ENCODE measurements at places on chromosomes 12 and 14.
A peak's percentile ranks its signal among the peaks of the same experiment; 100 is the strongest.

- DNase-seq, result peak; percentile 29
Observed at GRCh38 chr14:70995211-70995610, 88.0 kb downstream of the PCNX1 start.

- peak; percentile 25 for DNase-seq
Observed at GRCh38 chr14:102777711-102778337, 575 bp downstream of the TRAF3 start.

DNA sequence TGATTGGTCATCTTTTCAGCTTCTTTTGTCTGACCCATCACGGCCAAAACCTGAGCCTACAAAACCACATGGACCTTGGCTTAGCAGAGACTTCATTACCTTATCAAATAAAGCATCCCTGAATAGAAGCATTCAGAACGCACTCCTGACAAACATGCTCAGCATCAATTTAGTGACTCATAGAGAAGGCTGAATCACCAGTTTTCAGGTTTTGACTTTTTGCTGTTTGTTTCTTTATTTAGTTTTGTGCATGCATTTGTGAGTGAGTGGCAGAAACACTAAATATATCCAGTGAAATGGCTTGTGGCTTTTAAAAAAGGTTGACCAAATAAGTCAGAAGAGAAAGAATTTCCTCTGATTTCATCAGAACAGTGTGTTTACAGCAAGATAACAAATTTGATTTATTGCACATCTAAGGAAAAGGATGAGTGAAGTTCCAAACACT is 19.0 kb upstream of the OVCH1 start:
- DNase-seq, result peak; percentile 72

- DNase-seq, result no peak
Observed at GRCh38 chr12:99769396-99769980, 121.9 kb downstream of the GARIN6 start.

DNA sequence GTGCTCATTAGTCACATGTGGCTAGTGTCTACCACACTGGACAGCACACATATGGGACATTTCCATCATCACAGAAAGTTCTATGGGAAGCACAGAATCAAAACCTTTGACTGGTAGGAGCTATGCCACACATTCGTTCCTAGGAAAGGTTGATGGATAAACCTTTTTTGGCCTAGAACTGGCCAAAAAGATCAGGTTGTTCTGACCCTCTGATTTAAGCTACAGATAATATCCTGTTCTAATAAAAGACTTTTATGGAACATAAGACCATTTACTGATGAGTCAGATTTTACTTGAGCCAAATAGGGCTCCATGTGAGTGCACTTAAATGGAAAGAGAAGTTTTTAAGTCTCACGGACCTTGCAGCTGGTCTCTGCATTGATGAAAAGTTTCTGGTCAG is 143.2 kb downstream of the SLC15A4 start:
- DNase-seq, result no peak

- no peak for DNase-seq
Observed at GRCh38 chr12:128543460-128543859, 276.5 kb downstream of the TMEM132C start.

DNA sequence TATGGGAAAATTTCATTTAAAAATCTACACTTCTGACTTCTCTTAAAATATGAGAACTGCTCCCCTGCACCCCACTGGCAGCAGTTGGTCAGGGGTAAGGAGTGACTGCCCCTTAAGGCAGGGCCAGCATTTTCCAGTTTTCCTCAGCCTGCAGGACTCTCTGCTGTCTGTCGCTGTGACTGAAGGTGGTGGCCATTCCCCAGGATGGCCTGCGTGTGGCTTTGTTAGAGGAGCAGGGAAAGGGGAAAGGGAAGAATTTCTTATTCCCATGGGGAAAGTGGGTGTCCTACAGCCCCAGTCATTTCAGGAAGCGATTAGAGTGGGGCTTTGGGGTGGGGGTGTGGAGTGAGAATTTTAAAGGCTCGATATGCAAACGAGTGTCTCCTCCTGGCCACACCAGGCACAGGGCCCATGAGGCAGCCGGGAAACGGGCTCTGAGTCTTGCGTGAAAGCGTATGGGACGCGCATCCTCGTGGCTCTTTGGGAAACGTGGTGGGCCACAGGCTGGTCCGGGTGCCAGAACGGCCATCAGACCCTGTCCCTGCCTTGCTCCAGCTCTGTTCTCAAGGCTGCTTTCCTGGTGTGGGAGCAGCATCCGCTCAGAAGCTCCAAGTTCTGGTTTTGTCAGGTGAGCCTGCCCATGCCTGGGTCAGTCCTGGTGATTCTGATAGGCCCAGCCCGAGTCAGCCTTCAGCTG is 23.5 kb downstream of the ADGRD1 start:
- DNase-seq, result no peak

DNA sequence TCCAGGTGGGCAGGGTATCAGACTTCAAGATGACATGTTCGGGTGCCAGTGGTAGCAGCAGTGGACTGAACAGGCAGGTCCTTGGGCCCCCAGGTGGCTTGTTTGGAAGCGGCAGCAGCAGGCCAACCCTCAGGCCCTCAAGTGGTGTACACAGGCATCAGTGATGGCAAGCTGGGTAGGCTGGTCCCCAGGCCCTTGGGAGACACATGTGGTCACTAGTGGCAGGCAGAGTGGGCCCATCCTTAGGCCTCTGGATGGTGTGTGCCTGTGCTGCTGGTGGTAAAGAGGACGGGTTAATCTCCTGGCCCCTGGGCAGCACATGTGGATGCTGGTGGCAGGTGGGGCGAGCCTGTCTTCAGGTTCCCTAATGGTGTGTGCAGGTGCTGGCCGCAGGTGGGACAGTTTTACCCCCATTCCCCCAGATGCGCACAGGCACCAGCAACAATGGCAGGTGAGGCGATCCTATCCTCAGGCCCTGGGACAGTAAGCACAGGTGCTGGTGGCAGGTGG is 8.0 kb downstream of the OAS2 start:
- no peak for DNase-seq

GRCh38 chr14:79437951-79438350 is 773.4 kb downstream of the DIO2 start:
- DNase-seq, result no peak

DNA sequence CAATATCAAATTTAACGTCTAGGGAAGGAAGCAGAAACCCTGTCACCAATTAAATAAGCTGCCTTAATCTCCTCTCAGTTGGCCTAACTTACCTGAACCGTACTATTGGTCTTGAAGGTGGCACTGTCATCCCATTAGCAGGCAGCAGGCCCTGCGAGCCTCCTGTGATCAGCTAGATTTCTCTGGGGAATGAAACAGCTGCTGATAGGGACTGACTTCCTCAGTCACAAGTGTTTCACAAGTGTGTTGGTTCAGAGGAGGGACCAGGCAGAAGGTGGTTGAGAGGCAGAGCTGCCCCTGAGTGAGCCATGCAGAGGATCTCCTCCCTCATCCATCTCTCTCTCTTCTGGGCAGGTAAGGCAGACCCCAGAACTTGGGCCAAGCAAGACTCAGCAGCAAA is 166.8 kb downstream of the DAD1 start:
- peak; percentile 31 for DNase-seq

GRCh38 chr12:32265456-32265855 is 133.9 kb upstream of the FGD4 start:
- no peak for DNase-seq

- peak; percentile 27 for DNase-seq
Observed at GRCh38 chr14:22381408-22381760, 207.6 kb downstream of the DAD1 start.

GRCh38 chr14:93536945-93537344 is 106.2 kb downstream of the UNC79 start:
- DNase-seq, result no peak

- no peak for DNase-seq
Observed at GRCh38 chr14:51291016-51291415, 51.0 kb downstream of the TMX1 start.

DNA sequence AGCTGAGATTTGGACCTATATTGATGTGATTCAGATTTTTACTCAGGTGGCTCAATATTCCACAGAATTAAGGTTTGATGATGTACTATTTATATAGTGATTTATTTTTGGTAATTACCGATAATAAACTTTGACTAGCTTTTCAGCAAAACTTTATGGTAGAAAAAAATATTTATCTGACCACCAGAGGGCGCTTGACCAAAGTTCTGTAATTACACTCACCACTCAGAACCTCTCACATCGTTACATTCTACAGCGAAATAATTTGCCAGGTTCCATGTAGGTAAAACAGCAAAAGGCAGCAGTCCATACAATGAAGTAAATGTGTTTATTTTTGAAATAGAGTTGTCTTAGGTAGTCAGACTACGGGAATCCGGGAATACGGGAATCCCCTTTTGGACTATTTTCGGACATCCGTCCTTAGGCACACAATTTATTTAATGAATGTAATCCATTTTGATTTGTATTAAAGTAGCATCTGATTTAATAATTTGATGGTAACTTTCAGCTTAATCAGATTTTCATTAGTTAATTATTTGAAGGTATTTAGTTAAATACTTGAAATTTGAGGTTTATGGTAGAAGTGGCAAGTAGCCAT is 143.0 kb upstream of the DDHD1 start:
- DNase-seq, result peak; percentile 62

GRCh38 chr12:14618983-14619382 is 51.3 kb upstream of the PLBD1 start:
- peak; percentile 47 for DNase-seq

DNA sequence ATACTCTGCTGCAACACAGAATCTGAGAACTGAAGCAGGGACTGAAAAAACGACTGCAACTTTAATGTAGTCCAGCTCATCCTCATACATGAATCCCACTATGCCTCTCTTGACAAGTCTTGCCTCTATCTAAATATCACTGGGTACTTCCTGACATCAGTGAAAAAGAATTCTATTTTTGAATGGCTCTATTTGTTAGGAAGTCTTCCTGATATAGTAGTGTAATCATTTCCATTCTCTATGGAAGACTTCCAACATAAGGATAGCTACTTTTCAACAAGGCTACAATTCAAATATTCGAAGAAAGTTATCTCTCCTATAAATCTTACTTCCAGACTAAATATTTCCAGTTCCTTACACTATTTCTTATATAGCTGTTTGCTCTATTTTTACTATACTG is 167.5 kb downstream of the MDGA2 start:
- no peak for DNase-seq

GRCh38 chr14:75182821-75183220 is 6.4 kb upstream of the TMED10 start:
- DNase-seq, result no peak

- no peak for DNase-seq
Observed at GRCh38 chr12:106519607-106520021, 63.2 kb upstream of the RFX4 start.

- DNase-seq, result peak; percentile 63
Observed at GRCh38 chr14:42110167-42110566, 503.5 kb downstream of the LRFN5 start.

DNA sequence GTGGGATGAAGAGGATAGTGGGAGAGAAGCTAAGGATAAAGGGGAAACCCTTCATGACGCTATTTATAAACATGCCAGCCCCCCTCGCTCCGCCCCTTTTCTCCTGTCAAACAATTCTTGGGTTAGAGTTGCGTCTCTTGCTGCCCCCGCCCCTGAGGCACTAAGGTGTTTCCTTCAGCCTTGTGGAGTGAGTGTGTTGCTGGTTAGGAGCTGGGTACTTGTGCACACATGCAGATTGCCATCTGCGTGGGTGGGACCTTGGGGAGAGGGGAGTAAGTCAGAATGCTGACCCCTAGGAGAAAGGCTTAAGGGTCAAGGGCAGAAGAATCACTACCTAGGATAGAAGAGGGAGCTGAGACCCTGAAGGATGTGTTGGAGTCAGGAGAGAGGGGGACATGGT is 5.4 kb downstream of the FOXJ2 start:
- no peak for DNase-seq

DNA sequence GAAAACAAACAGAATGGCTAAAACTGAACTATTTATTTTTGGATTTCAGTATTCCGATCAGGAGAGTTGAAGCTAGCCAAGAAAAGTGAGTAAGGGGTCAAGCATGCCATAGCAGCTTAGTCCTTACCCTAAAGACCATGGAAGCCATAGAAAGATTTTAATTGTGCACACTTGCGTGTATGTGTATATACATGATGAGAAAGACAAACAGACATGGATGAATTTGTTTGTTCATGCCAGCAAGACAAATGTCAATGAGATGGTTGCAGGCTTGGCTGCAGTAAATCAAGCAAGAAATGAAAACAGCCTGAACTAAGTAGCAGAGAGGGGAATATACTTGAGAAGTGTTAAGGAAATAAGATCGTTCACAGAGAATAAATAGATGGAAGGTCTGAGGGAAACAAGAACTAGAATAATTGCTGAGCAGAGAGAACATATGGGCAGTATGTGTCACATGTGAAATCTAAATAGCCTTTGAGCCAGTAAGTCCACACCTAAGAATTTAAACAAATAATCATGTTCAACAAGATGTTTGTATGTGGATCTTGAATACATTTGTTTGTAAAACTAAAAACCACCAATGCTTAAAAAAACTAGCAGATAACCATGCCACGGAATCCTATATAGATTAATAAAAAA is 14.8 kb downstream of the SNW1 start:
- no peak for DNase-seq

DNA sequence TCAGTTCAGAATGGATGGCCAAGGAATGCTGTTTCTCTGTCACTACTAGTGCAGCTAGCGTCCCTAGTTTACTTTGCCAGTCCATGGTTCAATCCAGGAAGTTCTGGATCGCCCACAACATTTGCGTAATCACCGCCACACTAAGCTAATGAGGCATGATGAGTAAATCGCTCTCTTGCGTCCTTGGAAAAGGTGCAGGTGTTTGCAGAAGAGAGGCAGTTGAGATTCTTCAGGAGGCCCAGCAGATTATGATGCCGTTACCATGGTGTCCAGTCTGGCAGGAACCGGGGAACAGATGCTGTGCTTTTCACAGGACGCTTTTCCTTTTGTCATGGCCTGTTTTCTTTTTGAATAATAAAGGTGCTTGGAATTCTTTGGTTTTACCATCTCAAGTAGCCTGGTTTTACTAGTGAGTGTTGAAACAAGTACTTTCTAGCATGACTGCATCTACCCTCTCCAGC is 9.0 kb downstream of the TPH2 start:
- DNase-seq, result no peak

DNA sequence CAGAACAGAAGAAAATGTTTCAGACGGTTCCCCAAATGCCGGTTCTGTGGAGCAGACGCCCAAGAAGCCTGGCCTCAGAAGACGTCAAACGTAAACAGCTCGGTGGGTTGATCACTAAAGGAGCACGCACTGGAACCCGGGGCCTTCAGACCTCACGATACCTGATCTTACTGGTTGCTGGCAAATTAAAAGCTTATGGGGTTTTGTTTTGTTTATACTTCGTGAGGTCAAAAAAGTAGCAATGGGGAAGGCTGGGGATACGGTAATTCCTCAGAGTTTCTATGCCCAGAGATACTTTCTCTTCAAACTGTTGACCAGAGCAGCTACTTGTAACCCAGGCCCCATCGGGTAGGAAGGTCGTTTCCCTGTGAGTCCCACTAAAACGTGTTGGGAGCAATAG is 1.7 kb downstream of the CDKN1B start:
- DNase-seq, result peak; percentile 59

- DNase-seq, result no peak
Observed at GRCh38 chr14:56976211-56976610, 165.9 kb upstream of the OTX2 start.

DNA sequence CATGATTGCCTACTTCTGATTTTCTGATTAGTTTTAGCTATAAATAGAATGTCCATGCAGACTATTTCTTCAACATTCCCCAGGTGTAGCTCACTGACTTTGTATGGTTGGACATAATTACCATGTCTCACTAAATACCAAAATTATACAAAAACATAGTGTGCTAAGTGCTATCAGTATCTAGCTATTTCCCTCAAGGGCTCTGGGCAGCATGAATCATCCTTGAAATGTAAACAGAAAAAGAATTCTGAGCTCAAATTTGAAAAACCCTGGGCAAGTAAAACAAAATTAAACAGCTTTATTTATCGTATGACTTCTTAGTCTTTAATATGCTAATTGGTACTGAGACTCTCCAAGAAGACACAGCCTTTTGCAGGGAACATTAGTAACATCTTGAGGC is 82.9 kb downstream of the SPATA7 start:
- no peak for DNase-seq

GRCh38 chr14:91599994-91600393 is 89.9 kb upstream of the PPP4R3A start:
- DNase-seq, result no peak

Data from OCI-M1 (cell line).